ENCODE measurements at places on chromosomes 12 and 14. TPM values are rescaled to one million over a fixed set of nuclear protein-coding genes. Genes with fewer than 3 reads are reported as not detected.

- no peaks in the 10 kb centered on the region for H3K36me3 ChIP-seq
- no peaks in the 10 kb centered on the region for H3K27me3 ChIP-seq
- H3K27ac ChIP-seq: no peak overlapping the region
- no peak for DNase-seq
Observed at GRCh38 chr12:69527506-69528272, 57.5 kb downstream of the FRS2 start.

DNA sequence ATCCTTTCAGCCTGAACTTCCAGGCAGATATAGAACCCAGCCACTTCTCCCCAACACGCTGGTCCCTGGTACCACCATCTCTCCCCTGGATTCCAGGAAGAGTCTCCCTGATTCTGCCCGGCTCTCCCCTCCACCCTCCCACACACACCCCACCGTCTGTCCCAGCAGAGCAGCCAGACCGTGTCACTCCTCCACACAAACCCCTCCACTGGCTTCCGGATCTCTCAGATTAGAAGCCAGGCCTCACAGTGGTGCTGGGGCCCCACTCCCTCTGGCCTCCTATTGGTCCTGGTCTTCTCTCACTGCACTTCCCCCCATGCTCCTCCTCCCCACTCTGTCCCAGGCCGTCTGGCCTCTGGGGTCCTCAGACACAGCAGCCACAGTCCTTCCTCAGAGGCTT is 52.4 kb upstream of the CDKN3 start:
- no peak overlapping the region for H3K27ac ChIP-seq
- DNase-seq: no peak
- no peaks in the 10 kb centered on the region for H3K36me3 ChIP-seq
- H3K4me1 ChIP-seq: no peaks in the 10 kb centered on the region

GRCh38 chr14:46988312-46988711 is 336.7 kb upstream of the RPL10L start:
- no peaks in the 10 kb centered on the region for H3K36me3 ChIP-seq
- H3K4me3 ChIP-seq: no peak overlapping the region
- H3K27ac ChIP-seq: no peak overlapping the region
- no peak for DNase-seq

- no peak overlapping the region for H3K4me3 ChIP-seq
- no peaks in the 10 kb centered on the region for H3K27me3 ChIP-seq
- no peaks in the 10 kb centered on the region for H3K36me3 ChIP-seq
- peaks cover 10% of the 10 kb centered on the region for H3K4me1 ChIP-seq
Observed at GRCh38 chr12:47755655-47756562, 2.8 kb downstream of the RAPGEF3 start.

DNA sequence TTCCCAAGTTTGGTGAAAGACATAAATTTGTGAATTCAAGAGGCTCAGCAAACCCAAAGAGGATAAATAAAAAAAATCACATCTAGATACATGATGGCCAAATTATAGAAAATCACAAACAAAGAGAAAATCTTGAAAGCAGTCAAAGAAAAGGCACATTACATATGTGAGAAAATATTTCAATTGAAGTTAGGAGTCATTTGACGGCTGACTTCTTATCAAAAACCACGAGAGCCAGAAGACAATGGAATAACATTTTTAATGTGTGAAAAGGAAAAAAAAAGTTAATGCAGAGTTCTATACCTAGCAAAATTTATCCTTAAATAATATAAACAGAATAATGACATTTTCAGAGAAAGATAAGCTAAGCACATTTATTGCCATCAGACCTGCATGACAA is 307.0 kb downstream of the C12orf75 start:
- H3K27ac ChIP-seq: no peak overlapping the region
- H3K36me3 ChIP-seq: no peaks in the 10 kb centered on the region
- H3K27me3 ChIP-seq: no peaks in the 10 kb centered on the region
- no peak overlapping the region for H3K4me3 ChIP-seq
- no peak for DNase-seq

DNA sequence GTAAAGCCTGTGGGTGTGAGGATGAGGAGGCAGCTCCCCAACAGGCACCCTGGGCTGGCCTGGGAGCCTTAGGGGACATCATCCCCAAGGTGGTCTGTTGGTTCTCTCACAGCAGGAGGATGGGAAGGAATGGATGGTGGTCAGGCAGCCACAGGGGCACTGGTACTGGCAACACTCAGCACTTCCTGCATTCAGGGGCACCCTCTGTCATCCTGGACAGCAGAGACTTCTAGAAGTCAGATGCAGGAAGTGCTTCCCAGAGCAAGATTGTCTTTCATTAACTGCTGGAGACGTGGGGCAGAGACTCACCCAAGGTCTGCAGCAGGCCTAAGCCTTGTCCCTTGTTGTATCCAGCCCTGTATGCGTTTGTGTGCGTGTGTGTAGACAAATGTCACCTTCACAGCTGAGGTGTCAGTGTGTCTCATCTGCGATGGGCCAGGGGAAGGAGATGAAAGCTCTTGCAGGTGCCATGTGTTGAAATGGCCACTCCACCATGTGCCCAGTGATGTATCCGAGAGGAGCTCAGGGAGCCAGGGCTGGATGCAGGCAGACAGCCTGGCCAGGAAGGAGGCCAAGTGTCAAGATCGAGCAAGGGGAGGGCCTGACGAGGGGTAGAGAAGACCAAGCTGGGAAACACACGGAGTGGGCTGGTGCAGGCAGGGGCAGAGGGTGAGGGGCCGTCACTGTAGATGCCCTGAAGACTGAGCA is 85.1 kb downstream of the PITPNM2 start:
- no peak for DNase-seq
- H3K27me3 ChIP-seq: no peaks in the 10 kb centered on the region
- no peaks in the 10 kb centered on the region for H3K36me3 ChIP-seq

- no peaks in the 10 kb centered on the region for H3K4me1 ChIP-seq
- H3K27me3 ChIP-seq: no peaks in the 10 kb centered on the region
- DNase-seq: no peak
Observed at GRCh38 chr12:80087486-80088213, 11.7 kb upstream of the OTOGL start.

DNA sequence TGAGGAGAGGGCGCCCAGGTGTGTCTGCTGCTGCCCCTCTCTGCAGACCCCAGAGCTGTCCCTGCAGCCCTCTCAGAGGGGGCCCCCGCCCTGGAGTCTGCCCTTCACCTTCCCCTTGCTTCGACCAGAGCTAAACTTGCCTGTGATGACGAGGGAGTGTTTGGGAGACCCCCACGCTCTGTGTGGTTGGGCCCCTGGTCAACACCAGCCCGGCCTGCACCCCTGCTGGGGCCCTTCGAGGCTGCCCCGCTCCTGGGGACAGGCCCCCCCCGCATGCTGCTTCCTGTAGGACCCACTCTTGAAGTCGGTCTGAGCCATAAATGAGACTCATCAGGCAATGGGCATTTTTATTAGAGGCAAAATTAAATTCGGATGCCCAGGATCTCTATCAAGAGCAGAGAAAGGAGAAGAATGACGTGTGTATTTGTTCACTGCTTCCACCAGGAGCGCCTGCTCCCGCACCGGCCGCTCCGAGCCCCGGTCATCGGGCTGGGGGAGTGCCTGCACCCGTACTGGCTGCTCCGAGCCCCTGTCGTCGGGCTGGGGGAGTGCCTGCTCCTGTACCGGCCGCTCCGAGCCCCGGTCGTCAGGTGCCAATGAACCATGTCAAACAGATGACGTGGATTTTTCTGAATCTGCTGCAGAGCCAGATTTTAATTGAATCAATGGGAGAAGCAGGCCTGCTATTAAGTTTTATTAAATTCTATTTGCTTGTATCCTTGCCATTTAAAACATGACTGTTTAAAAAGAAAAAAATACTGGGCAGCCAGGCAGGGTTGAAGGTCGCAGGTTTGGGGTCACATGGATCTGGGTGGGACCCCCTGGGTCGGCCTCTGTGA is 47.7 kb downstream of the NOC4L start:
- H3K27me3 ChIP-seq: no peaks in the 10 kb centered on the region
- H3K4me3 ChIP-seq: no peak overlapping the region
- no peaks in the 10 kb centered on the region for H3K36me3 ChIP-seq
- peak overlapping the region; percentile 66 for H3K27ac ChIP-seq
- no peak for DNase-seq

DNA sequence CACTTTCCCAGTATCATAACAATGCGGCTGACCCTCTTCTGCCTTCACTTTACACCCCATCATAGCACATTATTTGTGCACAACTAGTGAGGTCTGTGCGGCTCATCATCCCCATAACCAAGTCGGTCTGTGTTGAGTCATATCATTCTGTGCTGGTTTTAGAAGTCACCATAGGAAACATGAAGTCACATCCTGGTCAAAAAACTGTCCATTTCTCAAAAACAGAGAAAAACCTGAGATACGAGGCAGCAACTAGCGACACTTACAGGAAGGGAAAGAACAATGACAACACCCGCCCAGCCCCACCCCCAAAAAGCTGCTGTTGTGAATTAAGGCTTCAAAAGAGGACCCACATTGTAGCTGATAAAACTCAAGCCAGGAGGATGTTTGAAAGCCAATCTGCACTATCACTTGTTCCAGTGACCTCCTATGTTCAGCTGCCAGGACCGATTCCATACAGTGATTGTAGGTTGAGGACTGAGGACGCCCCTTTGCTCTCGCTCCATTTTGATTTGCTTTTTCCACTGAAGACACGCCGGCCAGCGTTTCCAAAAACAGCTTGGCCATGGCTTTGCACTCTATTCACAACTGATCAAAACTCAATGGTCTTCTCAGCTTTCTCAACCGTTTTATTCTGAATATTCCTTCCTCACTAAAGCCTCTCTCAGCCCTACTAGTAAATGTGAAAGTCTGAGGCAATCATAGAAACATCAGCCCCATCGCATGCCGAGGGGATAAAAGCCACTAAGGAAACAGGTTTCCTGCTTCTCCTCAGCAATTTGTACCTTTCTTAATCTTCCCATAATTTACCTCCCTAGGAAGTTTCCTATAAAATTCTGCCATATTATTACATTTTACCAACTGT is 87.5 kb downstream of the DUSP16 start:
- H3K4me1 ChIP-seq: no peaks in the 10 kb centered on the region
- H3K4me3 ChIP-seq: no peak overlapping the region
- H3K27ac ChIP-seq: no peak overlapping the region

DNA sequence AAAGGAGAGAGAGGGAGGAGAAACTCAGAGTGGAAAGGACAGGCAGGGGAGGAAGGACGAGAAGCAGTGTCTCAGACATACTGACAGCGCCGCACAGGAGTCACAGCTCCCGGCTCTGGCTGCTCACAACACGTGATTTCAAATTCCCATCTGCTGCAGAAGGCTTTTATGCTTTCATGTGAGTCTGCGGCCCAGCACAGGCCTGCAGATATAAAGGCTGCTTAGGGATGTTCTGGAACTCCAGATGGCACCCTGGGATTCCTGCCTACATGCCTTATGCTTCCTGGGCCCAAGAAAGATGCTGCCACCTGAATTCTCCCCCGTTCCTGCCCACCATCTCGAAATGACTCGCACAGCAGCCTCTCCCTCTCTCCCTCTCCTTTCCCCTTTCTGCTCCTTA is 89.6 kb downstream of the NUAK1 start:
- no peaks in the 10 kb centered on the region for H3K4me1 ChIP-seq
- no peak overlapping the region for H3K4me3 ChIP-seq
- no peak overlapping the region for H3K27ac ChIP-seq
- DNase-seq: no peak

- no peaks in the 10 kb centered on the region for H3K27me3 ChIP-seq
- H3K4me3 ChIP-seq: no peak overlapping the region
- H3K27ac ChIP-seq: no peak overlapping the region
- no peaks in the 10 kb centered on the region for H3K4me1 ChIP-seq
- DNase-seq: no peak
Observed at GRCh38 chr12:40745386-40745785, 53.1 kb downstream of the CNTN1 start.

DNA sequence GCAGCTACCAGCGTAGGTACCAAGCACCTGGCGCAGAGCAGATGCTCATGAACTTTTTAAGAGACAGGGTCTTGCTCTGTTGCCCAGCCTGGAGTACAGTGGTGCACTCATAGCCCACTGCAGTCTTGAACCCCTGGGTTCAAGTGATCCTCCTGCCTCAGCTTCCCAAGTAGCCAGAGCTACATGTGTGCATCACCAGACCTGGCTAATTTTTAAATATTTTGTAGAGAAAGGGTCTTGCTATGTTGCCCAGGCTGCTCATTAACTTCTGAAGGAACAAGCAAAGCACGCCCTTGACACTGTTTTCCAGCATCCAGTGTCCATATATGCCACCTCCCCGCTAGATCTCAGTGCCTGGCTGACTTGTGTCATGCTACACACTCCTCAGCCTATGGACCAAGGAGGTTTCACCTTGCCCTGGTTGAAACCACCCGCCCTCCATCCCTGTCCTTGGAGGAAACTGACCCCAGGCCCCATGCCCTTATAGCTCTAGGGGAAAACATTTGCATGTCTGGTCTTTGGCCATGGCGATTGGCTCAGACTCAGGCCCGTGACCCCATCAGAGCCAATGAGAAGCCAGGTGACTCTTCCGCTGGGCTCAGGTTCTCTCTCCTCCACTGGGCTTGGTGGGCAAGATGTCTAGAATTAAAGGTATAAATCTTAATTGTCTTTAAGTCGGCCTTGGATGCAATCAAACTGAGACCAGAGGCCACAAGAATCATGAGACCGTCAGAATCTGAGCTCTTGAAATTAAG is 26.3 kb downstream of the TESC start:
- no peaks in the 10 kb centered on the region for H3K27me3 ChIP-seq
- no peak overlapping the region for H3K4me3 ChIP-seq
- no peaks in the 10 kb centered on the region for H3K36me3 ChIP-seq
- H3K27ac ChIP-seq: no peak overlapping the region
- DNase-seq: no peak
- peaks cover 14% of the 10 kb centered on the region for H3K4me1 ChIP-seq

DNA sequence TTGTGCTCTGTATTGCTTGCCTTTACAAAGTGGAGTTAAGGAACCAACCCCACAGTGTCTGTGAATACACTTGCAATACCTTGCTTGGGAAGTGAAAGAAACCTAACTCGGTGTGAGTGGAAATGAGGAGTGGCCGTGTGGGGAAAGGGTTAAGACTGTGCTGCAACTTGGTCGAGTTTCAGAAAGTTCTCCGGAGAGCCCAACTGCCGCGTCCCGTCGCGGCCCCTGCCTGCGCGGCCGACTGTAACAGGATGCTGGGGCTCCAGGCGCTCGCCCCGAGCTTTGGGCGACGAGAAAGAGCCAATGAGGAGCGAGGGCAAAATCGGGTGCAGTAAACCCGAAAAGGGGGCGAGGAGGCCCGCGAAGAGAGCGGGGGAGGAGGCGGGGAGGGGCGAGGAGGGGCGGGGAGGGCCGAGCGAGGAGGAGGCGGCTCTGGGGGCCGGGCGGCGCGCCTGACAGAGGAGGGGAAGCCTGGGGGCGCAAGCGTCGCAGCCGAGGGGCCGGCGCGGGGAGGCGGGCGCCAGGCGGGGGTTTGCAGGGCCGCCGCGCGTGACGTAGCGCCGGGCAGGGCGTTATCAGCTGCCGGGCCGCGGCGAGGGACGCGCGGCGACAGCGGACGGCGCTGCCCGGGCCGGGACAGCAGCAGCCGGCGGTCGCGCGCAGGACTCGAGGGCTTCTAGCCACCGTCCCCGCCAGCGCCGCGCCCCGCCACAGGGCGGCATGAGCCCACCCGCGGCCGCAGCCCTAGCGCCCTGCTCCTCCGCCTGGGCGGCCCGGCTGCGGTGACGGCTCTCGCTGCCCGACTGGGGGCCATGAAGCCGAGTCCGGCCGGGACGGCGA is at the start of gene DACT1:
TSS of gene DACT1 (plus strand) at position 572 of the 840 bp plus-strand sequence. CDS start at position 813, 241 bp downstream.
- H3K4me1 ChIP-seq: peaks cover 18% of the 10 kb centered on the region
- peak within 1 kb of the TSS; percentile 22 for H3K4me3 ChIP-seq
- no peaks in the 10 kb centered on the region for H3K27me3 ChIP-seq

GRCh38 chr14:28756884-28757570 is 9.6 kb upstream of the FOXG1 start:
- H3K36me3 ChIP-seq: no peaks in the 10 kb centered on the region
- H3K4me3 ChIP-seq: no peak overlapping the region
- no peak for DNase-seq

JKAMP gene
- 38.5 TPM for total RNA-seq

OR11H6 gene
- not detected for total RNA-seq

KRT85 gene
- total RNA-seq: not detected

CEBPE gene
- total RNA-seq: not detected

IAPP gene
- total RNA-seq: not detected
